ENCODE measurements at places on chromosomes 4 and X. TPM values are rescaled to one million over a fixed set of nuclear protein-coding genes. Genes with fewer than 3 reads are reported as not detected.
A peak's percentile ranks its signal among the peaks of the same experiment; 100 is the strongest.

- DNase-seq: no peak
Measured at GRCh38 chr4:26609391-26609790, 25.5 kb downstream of the TBC1D19 start.

Gene BANK1
- total RNA-seq: 2.9 TPM

DNA sequence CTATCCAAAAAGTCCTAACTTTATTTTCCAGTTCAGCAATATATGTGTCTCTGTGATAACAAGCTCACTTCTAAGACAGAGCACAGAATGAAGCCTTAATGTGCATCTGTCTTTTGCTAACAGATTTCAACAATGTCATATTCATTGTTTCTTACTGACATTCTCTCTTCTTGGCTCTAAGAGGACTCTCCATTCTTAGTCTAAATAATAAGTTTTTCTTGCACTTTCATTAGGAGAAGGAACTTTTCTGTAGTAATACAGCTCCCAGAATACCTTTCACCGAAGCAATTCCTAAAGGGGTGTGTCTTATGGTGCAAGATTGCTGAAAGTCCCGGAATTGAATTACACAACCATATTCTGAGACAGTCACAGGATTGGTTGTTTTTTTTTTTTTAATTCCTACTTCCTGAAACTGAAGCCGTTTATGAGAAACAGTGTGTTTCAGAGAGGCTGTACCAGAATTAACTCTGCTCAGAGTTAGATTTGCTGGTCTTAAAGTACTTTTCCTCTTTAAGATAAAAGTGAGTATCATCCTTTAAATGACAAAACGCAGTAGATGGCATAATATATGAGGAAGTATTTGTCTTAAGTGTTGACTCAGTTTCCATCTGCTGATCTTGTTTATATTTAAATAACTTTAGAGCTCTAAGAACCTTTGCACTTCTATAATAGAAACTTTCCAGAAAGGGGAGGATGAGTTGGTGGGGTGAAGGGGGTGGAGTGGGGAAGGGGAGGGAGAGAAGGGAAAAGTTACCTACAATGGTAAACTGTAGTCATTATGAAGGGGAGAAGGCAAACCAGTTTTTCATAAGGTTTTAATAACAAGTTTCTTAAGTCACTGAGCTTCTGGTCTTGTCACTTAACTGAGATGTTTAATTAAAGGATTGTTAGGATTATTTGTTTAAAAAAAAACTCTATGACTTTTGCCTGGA, at the start of gene ALPK1:
Gene ALPK1 (plus strand): TSS at position 421 of the 932 bp plus-strand sequence.
- DNase-seq: no peak

- DNase-seq: peak; percentile 81
Measured at GRCh38 chr4:139740531-139741041, 75.0 kb downstream of the MGST2 start.

- no peak for DNase-seq
Measured at GRCh38 chr4:155099231-155099630, 109.2 kb upstream of the NPY2R start.

Data from mucosa of gallbladder (tissue), 1 donor.